T-helper 17 cell (primary cell): ENCODE measurements at places on chromosomes 12 and 14.

GRCh38 chr14:98501335-98501734 lies 770.7 kb downstream of the BCL11B start:
- no peak for DNase-seq
- no peak overlapping the region for H3K4me3 ChIP-seq
- peaks cover 7% of the 10 kb centered on the region for H3K4me1 ChIP-seq
- H3K36me3 ChIP-seq, result no peaks in the 10 kb centered on the region
- H3K27me3 ChIP-seq, result no peaks in the 10 kb centered on the region

DNA sequence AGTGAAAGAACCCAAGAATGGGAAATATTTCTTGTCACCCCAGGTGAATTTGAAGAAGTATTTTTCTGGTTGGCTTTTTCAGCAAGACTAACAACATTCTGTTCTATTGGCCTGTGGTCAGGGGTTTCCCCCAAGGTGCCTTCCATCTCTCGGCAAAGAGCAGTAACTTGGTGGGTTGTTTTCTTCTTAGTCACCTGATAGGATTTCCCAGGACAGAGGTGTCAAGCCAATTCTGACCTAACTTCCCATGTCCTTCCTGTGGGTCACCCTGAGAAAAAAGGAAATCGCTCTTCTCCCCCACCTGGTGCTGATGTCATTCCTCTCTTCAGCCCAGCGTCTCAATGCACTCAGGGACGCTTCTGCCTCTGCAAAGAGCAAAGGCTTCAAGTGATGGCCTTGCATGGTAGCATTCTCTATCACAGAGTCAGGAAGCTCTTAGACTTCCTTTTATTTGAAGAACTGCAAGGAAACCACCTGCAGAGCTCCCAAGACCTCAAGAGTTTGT lies 16.1 kb upstream of the IFNG start:
- no peaks in the 10 kb centered on the region for H3K27me3 ChIP-seq
- H3K27ac ChIP-seq, result peak overlapping the region; percentile 96
- peak overlapping the region; percentile 88 for H3K4me3 ChIP-seq
- peaks cover 34% of the 10 kb centered on the region for H3K4me1 ChIP-seq
- peak; percentile 23 for DNase-seq

DNA sequence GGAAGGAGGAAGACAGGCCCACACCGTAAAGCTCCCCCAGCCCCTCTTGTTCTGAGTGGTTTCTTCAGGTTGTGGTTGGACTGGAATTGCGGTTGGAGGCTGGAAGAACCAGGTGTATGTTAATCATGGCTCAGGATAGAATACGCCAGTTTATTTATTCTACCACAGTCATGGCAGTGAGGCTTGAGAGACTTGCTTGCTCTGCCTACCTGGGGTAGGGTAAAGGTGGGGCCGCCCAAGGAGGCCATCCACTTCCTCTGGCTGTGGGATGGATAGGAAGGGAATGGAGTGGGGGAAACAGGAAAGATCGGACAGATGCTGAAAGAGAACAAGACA lies 8.1 kb downstream of the SHMT2 start:
- H3K4me3 ChIP-seq, result peak overlapping the region; percentile 98
- no peak overlapping the region for H3K27ac ChIP-seq
- no peak for DNase-seq
- peaks cover 68% of the 10 kb centered on the region for H3K27me3 ChIP-seq

GRCh38 chr12:124779161-124780141 lies 84.2 kb downstream of the SCARB1 start:
- H3K36me3 ChIP-seq, result no peaks in the 10 kb centered on the region
- no peaks in the 10 kb centered on the region for H3K27me3 ChIP-seq
- DNase-seq, result no peak
- no peak overlapping the region for H3K27ac ChIP-seq
- no peak overlapping the region for H3K4me3 ChIP-seq

DNA sequence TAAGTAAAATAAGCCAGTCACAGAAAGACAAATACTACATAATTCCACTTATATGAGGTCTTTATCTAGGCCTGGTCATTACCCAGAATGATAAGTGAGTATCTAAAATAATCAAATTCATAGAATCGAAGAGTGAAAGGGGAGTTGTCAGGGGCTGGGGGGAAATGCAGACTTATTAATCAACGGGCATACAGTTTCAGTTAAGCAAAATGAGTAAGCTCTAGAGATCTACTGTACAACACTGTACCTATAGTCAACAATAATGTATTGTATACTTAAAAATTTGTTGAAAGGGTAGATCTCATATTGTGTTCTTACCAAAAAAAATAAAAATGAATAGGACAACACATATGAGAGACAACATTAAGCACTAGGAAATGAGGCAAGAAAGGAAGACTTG lies 13.3 kb downstream of the BTBD7 start:
- no peak for DNase-seq
- no peak overlapping the region for H3K27ac ChIP-seq
- H3K4me3 ChIP-seq, result no peak overlapping the region
- H3K27me3 ChIP-seq, result no peaks in the 10 kb centered on the region
- peaks cover 34% of the 10 kb centered on the region for H3K4me1 ChIP-seq
- H3K36me3 ChIP-seq, result peaks cover 2% of the 10 kb centered on the region

- no peaks in the 10 kb centered on the region for H3K4me1 ChIP-seq
- no peak overlapping the region for H3K4me3 ChIP-seq
- no peaks in the 10 kb centered on the region for H3K27me3 ChIP-seq
- DNase-seq, result no peak
- H3K27ac ChIP-seq, result no peak overlapping the region
- H3K36me3 ChIP-seq, result no peaks in the 10 kb centered on the region
Measured at GRCh38 chr12:71186571-71187288, 28.9 kb upstream of the TSPAN8 start.

DNA sequence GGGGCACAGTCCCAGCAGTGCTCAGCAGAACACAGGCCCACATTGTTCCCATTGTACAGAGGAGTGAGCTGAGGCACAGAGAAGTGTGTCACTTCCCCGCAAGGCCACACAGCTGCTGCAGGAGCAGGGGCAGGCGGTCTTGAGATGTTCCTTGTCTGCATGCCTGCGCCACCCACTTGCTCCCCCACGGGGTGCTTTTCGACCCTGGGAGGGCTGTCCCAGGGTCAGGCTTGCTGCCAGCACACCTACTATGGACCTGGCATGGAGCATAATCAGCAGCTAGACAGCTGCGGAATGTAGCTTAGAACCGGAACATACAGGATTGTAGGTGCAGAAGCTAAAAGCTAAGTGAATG lies 7.8 kb upstream of the EP400 start:
- no peak overlapping the region for H3K4me3 ChIP-seq
- H3K36me3 ChIP-seq, result peaks cover 2% of the 10 kb centered on the region
- no peaks in the 10 kb centered on the region for H3K27me3 ChIP-seq
- no peak overlapping the region for H3K27ac ChIP-seq
- no peak for DNase-seq

DNA sequence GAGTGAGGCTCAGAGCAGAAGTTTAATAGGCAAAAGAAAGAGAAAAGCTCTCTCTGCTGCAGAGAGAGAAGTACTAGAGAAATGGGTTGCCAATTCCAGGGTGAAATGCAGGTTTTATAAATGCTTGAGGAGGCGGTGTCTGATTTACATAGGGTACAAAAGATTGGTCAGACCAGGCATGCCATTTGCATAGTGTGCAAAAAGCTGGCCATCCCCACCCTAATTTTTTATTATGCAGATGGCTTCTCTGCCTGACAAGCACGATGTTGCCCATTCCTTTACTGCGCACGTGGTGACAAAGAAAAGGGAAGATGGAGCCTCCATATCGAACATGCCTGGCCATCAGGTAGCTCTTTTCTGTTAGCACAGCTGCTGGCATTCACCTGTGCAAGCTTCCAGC lies 209.3 kb upstream of the PPFIA2 start:
- H3K27ac ChIP-seq, result no peak overlapping the region
- H3K4me1 ChIP-seq, result no peaks in the 10 kb centered on the region
- no peaks in the 10 kb centered on the region for H3K36me3 ChIP-seq
